ENCODE measurements at places on chromosomes 16 and 17.

DNA sequence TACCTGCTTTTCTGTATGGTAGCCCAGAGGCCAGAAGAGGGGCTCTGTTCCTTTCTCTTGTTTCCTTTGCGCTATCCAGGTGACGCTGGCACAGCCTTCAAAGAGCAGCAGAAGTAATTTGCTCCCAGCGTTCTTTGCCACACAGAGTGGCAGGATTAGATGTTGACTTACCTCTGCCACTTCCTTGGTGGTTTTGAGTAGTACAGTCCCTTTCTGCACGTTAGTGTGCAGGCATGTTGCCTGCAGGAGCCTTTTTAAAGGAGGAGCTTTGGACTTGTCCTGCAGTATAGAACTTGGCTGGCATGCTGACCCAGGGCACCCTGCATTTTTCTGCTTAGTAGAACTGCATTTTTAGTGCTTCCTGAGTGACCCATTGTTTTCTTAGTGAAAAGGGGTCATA is at the start of gene ABCC11:
TSS of gene ABCC11 (minus strand) at position 229 of the 400 bp plus-strand sequence. CDS start 15,618 bp downstream, outside the sequence.
- DNase-seq = no peak

GRCh38 chr17:65389426-65389825 is 172.0 kb downstream of the AXIN2 start:
- DNase-seq = peak; percentile 68

- no peak for DNase-seq
These were observed 151.7 kb upstream of the CHMP6 start for GRCh38 chr17:80839970-80840369.

DNA sequence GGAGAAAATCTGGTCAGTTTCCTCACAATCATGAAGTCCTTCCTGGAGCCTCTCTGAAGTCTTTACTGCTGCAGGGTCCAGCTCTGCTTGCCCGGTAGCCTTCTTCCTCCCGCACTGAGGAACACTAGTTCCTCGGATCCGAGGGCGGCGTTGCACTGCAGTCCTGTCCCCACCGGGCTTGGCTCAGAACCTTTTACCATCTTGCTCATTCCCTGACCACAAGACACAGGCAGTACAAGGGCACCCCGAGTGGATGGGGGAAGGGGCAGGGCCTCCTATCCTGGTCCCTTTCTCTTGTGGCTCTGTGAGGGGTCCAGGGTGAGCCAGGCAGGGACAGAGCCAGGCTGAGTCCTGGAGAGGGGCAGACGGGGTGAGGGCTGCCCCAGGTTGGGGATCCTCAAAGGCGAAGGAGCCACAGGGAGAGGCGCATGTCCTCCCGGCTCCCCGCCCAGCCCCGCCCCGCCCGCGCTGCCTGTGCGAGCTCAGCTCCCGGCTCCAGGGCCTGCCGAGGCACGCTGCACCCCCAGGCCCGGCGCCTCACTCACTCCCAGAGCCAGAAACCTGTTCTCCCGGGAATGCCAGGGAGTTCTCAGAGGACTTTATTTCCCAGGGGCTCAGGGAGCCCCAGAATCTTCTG is 1.5 kb downstream of the FOXN1 start:
- DNase-seq = no peak

DNA sequence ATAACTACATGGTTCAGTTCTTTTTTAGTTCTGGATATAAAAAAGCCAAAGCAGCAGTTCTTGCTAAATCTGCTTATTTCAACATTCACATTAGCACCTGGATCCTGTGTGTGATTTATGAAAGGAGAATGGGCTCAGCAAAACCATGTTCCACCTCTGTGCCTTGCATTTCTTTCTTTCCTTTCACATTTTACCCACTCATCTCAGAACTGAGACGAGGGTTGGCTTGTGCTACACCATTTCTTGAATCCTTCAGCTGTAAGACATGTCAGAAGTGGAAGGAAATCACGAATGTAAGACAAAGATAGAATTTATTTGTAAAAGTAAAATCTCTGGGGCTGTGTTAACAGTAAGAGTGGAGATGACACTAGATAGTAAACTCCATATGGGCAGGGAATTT is 1.2 kb upstream of the UTP6 start:
- no peak for DNase-seq

GRCh38 chr16:15950161-15950854 is 892 bp downstream of the ABCC1 start:
- DNase-seq = peak; percentile 53

- peak; percentile 40 for DNase-seq
These were observed 15.8 kb downstream of the TMC6 start for GRCh38 chr17:78112518-78113471.

DNA sequence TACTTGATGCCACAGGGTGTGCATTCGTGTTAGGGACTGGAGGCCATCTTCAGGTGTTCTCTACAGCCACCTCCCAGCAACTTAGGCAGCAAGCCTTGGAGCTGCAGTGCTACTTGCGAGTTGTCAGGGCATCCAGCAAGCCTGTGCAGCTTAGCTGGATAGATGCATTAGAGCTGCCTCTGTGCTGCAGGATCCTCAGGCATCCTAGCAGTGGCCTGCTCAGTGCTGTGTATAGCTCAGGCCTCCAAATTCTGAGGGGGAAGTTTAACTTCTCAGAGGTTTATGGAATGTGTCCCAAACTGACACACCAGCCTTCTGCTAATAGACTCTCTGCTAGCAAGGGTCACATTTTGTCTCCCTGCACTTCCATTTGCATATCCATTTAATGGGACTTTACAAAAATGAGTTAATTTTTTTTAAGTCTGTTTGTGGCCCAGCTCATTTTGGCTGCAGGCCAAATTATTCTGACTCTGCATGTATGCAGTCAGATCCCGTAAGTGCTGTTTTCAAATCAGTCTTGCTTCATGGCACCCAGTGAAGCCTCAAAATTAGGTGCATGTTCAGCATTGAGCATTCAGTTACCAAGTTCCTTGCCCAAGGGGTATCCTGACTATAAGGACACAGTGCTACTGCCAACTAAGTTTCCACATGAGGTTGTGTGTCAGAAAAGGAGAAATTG is 6.8 kb downstream of the GABARAPL2 start:
- DNase-seq = peak; percentile 27

DNA sequence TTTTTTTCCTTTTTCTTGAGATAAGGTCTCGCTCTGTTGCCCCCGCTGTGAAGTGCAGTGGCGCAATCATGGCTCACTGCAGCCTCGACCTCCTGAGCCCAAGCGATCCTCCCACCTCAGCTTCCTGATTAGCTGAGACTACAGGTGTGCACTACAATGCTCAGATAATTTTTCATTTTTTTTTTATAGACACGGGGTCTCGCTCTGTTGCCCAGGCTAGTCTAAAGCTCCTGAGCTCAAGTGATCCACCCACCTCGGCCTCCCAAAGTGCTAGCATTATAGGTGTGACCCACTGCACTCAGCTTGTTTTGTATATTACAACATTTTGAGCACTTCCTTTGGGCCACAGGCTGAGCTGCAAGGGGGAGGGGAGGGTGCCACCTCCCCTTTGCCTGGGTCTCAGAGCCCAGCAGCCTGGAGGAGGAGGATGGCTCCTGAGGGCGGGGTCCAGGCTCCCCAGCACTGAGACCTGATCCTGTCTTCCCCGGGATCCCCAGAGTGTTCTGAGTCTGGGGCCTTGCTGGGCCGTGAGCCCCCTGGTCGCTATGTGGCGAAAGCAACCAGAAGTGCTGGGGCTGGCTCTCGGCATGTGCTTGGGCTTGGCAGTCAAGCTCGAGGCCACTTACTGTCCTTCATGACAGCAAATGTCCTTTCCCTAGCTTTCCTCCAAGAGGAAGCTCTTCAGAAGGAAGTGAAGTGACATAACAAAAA is 8.1 kb downstream of the DEF8 start:
- no peak for DNase-seq

DNA sequence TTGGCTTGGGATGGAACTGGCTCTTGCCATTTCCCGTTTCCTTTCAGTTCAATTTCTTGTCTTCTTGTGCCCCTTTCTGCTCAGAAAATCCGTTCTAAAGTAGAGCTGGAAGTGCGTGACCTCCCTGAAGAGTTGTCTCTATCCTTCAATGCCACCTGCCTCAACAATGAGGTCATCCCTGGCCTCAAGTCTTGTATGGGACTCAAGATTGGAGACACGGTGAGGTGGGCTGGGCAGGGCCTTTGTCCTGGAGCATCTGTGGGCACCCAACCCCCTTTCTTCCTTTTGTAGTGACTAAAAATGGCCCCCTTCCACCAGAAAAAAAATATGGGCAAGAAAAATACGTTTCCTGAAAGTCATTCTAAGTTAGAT is 32.9 kb upstream of the EFCAB13 start:
- no peak for DNase-seq

GRCh38 chr17:46264456-46265198 is 30.3 kb upstream of the LRRC37A start:
- peak; percentile 57 for DNase-seq

GRCh38 chr17:30565073-30565935 is 88.1 kb downstream of the GOSR1 start:
- no peak for DNase-seq

GRCh38 chr16:85917959-85918358 is 19.0 kb downstream of the IRF8 start:
- no peak for DNase-seq

- no peak for DNase-seq
These were observed 91.1 kb downstream of the ANKFN1 start for GRCh38 chr17:56244268-56244890.

DNA sequence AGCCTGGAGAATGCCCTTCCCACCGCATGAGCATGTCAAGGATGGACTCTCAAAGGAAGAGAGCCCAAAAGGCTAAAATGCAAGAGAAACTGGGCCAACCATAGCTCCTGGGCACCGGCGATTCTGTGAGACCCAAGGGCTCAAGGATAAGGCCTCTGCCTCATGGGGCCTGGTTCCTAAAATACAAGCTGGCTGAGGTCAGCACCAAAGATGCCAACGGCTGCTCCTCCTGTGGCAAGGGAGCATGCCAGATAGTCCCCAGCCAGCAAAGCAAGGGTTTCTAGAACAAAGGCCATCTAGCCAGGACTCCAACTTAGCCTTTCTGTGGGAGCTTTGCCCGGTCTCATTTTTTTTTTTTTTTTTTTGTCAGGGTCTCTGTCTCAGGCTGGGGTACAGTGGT is 20.1 kb downstream of the GPRC5B start:
- no peak for DNase-seq

DNA sequence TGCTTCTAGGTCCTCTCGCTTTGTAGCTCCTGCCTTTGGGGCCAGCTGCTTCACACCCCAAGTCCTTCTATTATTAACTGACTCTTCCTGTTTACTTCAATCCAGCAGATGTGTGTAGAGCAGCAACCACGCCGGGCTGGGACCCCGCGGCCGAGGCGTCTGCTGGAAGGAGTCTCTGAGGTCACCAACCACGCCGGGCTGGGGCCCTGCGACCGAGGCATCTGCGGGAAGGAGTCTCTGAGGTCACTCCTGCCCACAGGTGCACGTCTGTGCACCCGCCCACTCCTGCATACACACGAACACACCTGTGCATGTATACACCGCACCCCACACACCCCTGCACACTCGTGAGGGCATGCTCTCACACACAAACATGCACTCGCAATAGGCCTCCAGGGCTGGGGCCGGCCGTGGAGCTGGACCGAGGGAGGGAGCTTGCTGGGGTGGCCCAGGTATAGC is 7.8 kb upstream of the TEX19 start:
- no peak for DNase-seq

DNA sequence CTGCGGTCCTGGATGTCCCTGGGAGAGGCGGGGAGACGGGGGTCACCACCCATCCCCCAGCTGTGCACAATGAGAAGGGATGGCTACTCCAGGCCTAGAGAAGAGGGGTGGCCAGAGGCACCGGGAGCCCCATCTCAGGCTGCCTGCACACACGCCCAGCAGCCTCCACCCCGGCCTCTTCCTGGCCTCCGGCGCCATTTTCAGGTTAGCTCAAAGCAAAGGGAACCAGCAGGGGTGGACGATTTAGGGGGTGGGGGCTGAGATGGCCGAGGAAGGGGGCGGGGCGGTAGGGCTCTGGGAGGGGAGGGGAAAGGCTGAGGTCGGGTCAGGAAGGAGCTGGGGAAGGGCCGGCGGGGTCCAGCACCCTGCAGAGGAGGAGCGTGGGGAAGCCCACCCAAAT is 42.8 kb downstream of the SRCIN1 start:
- DNase-seq = no peak
